ENCODE measurements at places on chromosomes 2 and 18.
A peak's percentile ranks its signal among the peaks of the same experiment; 100 is the strongest.

DNA sequence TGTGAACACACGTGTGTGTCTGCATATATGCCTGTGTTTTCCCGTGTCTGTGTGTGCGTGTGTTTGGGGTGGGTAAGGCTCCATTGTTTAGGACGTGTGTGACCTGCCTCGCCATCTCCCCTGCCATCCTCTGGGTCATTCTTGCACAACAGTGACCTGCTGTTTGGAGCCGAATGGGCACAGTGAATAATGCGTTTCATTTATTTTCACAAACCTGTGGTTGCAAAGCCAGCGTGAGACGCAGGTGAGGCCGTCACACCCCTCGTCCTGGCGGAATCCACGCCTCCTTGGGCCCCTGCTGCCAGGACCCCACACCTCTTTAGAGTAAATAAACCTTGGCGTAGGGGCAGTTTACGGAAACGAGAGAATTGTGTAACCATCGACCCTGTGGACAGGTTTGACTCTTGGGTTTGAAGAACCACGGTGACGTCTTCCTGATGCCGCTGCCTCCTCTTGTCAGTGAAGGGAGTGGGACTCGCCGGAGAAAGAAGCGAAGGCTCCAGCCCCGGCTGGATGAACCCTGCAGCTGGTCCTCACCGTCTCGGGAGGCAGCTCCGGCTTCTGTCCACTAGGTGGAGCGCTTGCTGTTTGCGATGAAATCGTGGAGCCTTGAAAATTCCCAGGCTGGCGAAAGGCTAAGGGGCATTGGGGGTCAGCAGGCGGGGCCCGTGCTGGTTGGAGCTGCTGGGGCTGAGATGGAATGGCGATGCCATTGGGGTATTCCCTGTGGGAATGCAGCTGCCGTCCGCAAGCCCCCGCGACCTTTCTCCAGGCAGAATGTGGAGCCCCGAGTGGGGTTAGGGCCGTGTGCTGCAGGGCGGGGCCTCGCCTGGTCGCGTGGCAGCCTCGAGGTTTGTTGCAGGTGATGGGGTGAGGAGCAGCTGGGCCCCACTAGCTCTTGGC lies 81.1 kb downstream of the RTP5 start:
- peak; percentile 84 for DNase-seq

GRCh38 chr2:233096006-233096405 lies 35.9 kb downstream of the INPP5D start:
- DNase-seq: no peak

- DNase-seq: no peak
These were observed 88.0 kb downstream of the TCF7L1 start for GRCh38 chr2:85221067-85221691.

DNA sequence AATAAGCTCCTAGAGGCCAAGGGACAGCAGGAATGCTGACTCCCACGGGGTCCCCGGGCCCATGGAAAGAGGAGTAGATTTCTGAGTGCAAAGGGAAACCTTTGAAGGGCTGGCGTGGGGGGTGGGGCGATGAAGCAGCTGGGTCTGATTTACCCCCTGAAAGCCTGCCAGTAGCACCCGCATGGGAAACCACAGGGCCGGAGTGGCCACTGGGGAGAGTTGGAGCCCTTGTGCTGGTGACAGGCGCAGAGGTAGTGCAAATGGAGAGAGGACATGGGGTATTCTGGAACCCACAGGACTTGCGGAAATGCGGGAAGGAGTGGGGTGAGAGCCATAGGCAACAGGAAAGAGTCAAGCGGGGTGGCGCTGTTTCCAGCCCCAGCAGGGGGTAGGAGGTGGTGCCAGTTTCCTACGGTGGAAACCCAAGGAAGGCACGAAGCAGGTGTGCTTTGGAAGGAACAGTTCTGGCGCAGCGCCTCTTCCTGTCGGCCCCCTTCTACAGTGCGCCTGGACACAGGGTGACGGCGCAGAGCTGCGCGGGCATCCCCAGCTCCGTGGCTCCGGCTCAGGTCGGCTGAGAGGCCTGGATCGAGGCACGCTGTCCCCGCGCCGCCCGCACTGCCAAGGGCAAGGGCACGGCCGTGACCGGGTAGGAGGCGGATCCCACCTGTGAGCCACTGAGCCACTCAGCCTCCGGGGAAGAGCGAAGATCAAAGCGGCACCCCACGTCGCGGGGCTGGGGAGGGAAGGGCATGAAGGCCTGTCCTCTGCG lies 149.0 kb upstream of the GLI2 start:
- no peak for DNase-seq

- DNase-seq: no peak
These were observed 20.5 kb downstream of the GAREM1 start for GRCh38 chr18:32450026-32450691.

GRCh38 chr2:203621981-203622515 lies 84.4 kb upstream of the CD28 start:
- DNase-seq: no peak

DNA sequence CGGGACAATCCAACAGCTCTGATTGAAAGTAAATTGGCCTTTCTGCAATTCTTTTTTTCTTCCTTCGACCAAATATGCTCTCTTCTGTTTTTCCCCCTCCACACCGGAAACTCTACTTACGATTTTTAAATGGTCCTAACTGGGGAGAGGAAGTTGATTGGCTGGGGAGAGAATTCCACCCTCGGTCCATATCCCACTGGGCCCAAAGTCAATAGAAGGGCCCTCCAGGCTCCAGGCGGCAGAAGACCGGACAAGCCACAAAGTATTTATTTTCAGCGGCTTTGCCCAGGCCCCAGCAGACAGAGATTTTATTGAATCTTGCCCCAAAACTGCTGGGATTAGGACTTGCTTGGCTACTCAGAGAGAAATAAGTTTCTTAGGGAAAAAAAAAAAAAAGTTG lies 37.1 kb upstream of the SMAD7 start:
- DNase-seq: no peak

- DNase-seq: no peak
These were observed 552.0 kb upstream of the CDH2 start for GRCh38 chr18:28728891-28729290.

- DNase-seq: no peak
These were observed 381.8 kb upstream of the POU3F3 start for GRCh38 chr2:104472076-104472475.

GRCh38 chr2:1676091-1676912 lies 68.0 kb downstream of the PXDN start:
- DNase-seq: no peak

DNA sequence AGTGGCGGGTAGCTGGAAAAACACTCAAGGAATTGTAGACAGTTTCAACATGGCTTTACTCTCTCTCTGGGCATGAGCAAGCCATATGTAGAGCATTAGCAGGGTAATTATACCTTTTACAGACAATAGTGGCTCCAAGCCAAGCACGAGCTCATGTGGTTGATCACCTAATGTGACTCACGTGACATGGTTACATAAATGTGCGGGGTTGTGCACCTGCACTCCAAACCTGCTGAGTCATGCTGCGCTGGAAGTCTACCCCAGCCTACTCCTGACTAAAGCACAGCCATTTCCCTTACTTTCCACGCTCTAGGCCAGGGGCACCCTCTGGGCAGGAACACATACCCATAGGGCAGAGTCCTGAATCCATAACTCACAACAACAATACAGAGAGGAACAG lies 232.8 kb downstream of the MBD5 start:
- DNase-seq: peak; percentile 26

DNA sequence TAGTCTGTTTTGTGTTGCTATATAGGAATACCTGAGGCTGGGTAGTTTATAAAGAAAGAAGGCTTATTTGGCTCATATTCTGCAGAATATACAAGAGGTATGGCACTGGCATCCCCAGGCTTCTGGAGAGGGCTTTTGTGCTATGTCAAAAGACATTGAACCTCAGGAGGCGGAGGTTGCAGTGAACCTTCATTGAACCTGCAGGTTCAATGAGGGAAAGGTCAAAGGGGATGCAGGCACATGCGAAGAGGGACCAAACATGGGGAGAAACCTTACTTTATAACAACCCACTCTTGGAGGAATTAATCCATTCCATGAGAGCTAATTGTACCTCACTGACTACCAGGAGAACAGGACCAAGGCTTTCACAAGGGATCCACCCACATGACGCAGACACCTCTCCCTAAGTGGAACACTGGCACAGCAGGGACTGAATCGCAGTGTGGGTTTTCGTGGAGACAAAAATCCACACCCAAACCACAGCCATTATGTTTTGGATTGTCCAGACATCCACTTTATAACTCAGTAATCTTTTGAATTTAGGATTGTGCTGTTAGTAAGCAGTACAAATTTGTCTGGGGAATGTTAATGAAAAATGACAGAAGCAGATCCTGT lies 4.1 kb upstream of the SERPINB8 start:
- DNase-seq: peak; percentile 49

DNA sequence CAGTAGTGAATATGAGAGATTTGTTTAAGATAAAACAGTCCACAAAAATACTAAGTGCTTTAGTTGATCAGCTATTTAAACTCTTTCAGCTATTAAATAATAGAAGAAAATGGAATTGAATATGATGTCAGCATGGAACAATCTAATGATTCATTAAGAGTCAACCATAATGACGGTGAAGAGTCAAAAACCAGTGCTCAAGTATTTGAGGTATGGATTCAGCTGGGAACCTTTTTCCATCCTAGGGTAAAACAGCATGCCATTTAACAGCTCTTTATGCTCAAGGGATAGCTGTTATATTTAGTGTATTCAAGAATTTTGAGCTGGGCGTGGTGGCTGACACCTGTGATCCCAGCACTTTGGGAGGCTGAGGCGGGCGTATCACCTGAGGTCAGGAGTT lies 29.7 kb downstream of the CARF start:
- peak; percentile 26 for DNase-seq

- no peak for DNase-seq
These were observed 2110.3 kb upstream of the CELF4 start for GRCh38 chr18:39675906-39676305.

GRCh38 chr2:227610123-227610522 lies 4.5 kb downstream of the SCYGR3 start:
- DNase-seq: no peak

DNA sequence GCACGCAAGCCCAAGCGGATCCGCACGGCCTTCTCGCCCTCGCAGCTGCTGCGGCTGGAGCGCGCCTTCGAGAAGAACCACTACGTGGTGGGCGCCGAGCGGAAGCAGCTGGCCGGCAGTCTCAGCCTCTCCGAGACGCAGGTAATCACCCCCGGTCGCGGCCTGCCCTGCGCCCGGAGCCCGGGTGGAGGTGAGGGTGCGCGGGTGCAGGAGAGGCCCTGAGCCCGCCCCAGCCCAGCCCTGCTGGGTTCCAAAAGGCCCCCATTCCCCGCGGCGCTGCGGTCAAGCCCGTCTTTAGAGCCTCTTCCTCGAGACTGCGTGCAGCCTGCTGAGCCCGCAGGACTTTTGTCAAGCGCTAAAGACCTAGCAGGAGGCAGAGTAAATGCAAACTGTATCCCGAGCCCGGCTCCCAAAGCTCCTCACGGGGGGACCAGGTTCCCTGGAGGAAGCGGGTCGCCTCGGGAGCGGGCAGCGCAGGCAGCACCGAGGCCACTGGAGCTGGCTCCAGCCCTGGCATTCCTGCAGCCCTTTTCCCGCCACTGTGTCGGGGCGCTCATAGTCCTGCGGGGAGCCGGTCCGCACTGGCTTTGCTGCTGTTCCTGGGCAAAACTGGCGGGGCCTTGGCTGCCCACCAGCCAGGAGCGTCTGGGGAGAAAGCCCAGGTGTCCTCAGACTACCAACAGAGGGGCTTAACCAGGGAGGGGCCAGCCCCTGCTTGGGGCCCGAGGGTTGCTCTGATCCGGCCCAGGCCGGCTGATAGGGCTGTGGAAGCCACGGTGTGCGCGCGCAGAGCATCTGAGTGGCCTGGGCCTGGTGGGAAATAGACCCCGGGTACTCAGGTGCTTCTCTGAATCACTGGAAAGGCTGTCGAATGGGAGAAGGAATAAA lies 7.3 kb downstream of the EMX1 start:
- peak; percentile 35 for DNase-seq

GRCh38 chr2:53504507-53504906 lies 263.1 kb upstream of the CHAC2 start:
- no peak for DNase-seq

DNA sequence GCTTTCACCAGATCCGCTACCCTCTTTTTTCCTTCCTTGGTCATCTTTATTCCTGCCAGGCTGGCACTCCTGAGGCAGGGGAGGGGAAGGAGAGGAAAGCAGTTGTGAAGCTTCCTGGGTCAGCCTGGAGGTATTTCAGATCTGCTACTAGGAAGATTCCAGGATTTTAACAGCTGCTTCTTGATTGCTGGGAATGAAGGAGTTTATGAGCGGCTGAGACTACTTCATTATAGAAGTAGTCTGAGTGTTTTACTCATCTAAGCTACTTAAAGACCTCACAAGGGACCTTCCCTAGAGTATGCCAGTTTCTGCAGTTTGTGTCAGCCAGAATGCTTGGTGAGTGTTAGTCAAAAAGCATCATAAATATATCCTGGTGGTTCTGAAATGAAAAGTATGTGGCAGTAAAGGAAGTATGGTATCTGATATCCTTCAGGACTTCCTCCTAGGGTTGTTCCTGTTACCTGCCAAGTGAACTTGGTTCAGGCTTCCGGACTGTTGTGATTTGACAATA lies 1.9 kb downstream of the TANC1 start:
- peak; percentile 64 for DNase-seq

GRCh38 chr2:212465456-212465855 lies 73.1 kb downstream of the ERBB4 start:
- no peak for DNase-seq

DNA sequence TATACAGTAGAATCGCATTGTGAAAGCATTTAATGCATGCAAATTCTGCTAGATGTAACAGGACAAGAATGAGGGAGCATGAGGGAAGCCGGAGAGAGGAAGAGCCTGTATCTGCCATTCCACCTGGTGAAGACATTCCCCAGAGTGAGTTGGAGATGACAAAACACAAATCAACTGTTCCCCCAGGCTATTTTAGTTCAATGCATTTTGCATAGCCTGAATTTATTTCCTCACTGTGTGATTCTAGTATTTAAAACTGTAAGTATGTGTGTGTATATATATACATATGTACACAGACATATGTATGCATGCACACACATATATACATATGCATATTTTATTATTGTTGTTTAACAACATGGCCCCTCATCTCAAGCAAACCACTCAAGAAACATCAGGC lies 54.7 kb downstream of the CCDC68 start:
- DNase-seq: no peak
